Activated CD4-positive, alpha-beta memory T cell treated with anti-CD3 and anti-CD28 coated beads for 36 hours (primary cell): ENCODE measurements at places on chromosomes 3 and 15. TPM values are rescaled to one million over a fixed set of nuclear protein-coding genes. Genes with fewer than 3 reads are reported as not detected.
A peak's percentile ranks its signal among the peaks of the same experiment; 100 is the strongest.

DNA sequence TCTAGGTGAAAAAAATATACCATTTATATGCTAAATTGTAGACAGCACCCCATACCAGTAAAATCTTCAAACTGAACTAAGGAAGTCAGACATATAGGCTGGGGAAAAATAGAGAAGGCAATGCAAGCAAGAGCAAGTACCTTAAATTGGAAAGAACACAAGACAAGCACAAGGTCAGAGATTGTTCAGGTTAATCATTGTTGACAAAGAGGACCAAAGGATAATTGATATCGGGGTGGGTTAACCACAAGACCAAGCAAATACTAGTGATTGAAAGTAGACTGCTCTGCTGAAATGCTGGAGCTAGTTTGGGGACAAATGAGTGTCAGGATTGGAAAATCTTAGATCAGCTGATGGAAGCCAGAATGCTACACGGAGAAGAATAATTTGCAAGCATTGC, 499.8 kb downstream of the ROBO2 start:
- no peak overlapping the region for H3K27ac ChIP-seq
- H3K27me3 ChIP-seq, result no peaks in the 10 kb centered on the region
- H3K4me1 ChIP-seq, result no peaks in the 10 kb centered on the region
- DNase-seq, result no peak
- no peak overlapping the region for H3K4me3 ChIP-seq

- no peaks in the 10 kb centered on the region for H3K36me3 ChIP-seq
- no peak overlapping the region for H3K27ac ChIP-seq
- no peak for DNase-seq
- H3K27me3 ChIP-seq, result no peaks in the 10 kb centered on the region
- no peaks in the 10 kb centered on the region for H3K4me1 ChIP-seq
Observed at GRCh38 chr3:85170646-85171045, 211.9 kb downstream of the CADM2 start.

The ZXDC gene
- 18.2 TPM for total RNA-seq

The GOLGA6B gene
- not detected for total RNA-seq

The TRPM1 gene
- not detected for total RNA-seq

GRCh38 chr15:75327005-75327404, 8.9 kb upstream of the COMMD4 start:
- H3K36me3 ChIP-seq, result no peaks in the 10 kb centered on the region
- no peak overlapping the region for H3K4me3 ChIP-seq
- DNase-seq, result no peak
- peaks cover 4% of the 10 kb centered on the region for H3K27me3 ChIP-seq
- no peak overlapping the region for H3K27ac ChIP-seq

DNA sequence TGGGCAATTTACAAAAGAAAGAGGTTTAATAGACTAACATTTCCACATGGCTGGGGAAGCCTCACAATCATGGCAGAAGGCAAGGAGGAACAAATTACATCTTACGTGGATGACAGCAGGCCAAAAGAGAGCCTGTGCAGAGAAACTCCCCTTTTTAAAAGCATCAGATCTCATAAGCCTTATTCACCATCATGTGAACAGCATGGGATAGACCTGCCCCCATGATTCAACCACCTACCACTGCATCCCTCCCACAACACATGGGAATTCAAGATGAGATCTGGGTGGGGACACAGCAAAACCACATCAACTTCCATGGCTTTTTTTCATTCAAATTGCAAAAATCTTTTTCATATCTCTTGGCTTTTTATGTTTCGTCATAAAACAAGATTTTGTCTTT, 67.6 kb upstream of the GADL1 start:
- DNase-seq, result no peak
- no peaks in the 10 kb centered on the region for H3K36me3 ChIP-seq
- H3K4me1 ChIP-seq, result peaks cover 2% of the 10 kb centered on the region

DNA sequence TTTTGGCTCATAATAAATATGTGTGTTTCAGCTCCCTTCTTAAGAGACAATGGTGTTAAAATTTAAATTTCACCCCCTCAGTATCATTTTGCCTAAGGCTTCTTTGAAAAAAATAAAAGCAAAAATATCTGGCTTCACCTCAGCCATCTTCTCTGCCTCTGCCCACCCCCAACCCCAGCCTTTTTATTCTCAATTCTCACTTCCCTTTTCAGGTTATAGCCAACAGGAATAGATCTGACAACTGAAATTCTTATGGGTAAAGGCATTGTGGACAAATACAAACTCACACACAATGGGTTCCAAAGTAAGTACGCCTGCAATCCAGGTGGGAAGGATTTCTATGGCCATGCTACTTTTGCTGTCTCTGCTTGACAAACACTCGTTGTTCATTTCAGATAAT, 399.0 kb upstream of the ARRDC4 start:
- no peak for DNase-seq
- no peaks in the 10 kb centered on the region for H3K4me1 ChIP-seq
- H3K27ac ChIP-seq, result no peak overlapping the region
- no peaks in the 10 kb centered on the region for H3K27me3 ChIP-seq
- no peak overlapping the region for H3K4me3 ChIP-seq
- H3K36me3 ChIP-seq, result no peaks in the 10 kb centered on the region

The POLQ gene
- total RNA-seq, result 23.9 TPM

- H3K4me3 ChIP-seq, result no peak overlapping the region
- no peaks in the 10 kb centered on the region for H3K36me3 ChIP-seq
- H3K27ac ChIP-seq, result no peak overlapping the region
Observed at GRCh38 chr3:60760145-60760544, 491.1 kb downstream of the FHIT start.

The LRRN1 gene
- 0.17 TPM for total RNA-seq

The ZNF717 gene
- 8.4 TPM for total RNA-seq

The TJP1 gene
- not detected for total RNA-seq

- DNase-seq, result no peak
- H3K27ac ChIP-seq, result no peak overlapping the region
- H3K27me3 ChIP-seq, result no peaks in the 10 kb centered on the region
- no peaks in the 10 kb centered on the region for H3K4me1 ChIP-seq
- H3K4me3 ChIP-seq, result no peak overlapping the region
Observed at GRCh38 chr15:26295336-26296085, 432.4 kb upstream of the ATP10A start.

GRCh38 chr3:31791090-31791430, 190.0 kb downstream of the OSBPL10 start:
- H3K27ac ChIP-seq, result no peak overlapping the region
- DNase-seq, result no peak
- no peaks in the 10 kb centered on the region for H3K27me3 ChIP-seq
- H3K4me1 ChIP-seq, result no peaks in the 10 kb centered on the region
- no peak overlapping the region for H3K4me3 ChIP-seq
- H3K36me3 ChIP-seq, result no peaks in the 10 kb centered on the region

The CHST13 gene
- not detected for total RNA-seq

DNA sequence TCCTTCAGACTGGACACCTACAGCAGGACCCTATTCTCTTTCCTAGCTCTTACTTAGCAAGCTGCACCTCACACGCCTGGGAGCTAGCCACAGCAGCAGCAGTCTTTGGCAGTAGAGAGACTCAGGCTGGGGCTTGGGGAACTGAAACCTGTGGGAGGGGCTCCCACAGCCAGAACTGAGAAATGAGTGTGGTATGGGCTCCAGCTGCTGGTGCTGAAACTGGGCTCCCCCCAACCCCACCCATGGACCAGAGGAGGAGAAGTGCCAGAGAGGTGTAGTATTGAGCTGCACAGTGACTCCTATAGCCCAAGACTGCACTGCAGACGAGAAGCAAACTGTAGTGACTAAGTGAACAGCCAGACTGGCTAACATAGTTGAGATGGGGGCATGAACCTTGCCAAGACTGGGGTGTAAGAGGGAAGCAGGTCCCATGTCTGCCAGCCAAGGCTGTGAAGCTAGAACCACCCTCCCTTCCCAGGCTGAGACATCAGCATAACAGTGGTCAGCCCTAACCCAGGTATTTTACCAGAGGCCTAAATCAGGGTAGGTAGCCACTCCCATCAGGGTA, 62.5 kb downstream of the MYO5A start:
- H3K36me3 ChIP-seq, result peaks cover 6% of the 10 kb centered on the region
- no peaks in the 10 kb centered on the region for H3K27me3 ChIP-seq
- peak; percentile 84 for DNase-seq
- H3K27ac ChIP-seq, result peak overlapping the region; percentile 73

The RAD18 gene
- total RNA-seq, result 41.9 TPM

GRCh38 chr3:55362210-55362960, 124.7 kb downstream of the WNT5A start:
- no peak overlapping the region for H3K4me3 ChIP-seq
- DNase-seq, result no peak
- no peak overlapping the region for H3K27ac ChIP-seq
- no peaks in the 10 kb centered on the region for H3K4me1 ChIP-seq

DNA sequence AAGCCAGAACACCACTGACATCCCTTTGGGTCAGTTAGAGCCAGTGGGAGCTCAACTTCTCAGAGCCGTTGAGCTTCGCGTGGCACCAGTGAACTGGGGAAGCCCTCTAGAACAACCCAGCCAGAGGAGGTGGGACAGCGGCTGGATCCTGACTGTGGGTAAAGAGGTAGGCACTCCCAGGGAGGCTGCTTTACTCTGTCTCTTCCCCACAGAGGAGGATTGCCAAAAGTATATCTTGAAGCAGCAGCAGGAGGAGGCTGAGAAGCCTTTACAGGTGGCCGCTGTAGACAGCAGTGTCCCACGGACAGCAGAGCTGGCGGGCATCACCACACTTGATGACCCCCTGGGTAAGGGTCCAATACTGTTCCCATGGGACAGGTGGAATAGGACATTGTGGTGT, 1.2 kb downstream of the MYD88 start:
- peaks cover 43% of the 10 kb centered on the region for H3K4me1 ChIP-seq
- H3K36me3 ChIP-seq, result peaks cover 22% of the 10 kb centered on the region
- H3K4me3 ChIP-seq, result peak overlapping the region; percentile 80

GRCh38 chr3:128674161-128674784, 23.7 kb upstream of the RPN1 start:
- H3K27me3 ChIP-seq, result no peaks in the 10 kb centered on the region
- DNase-seq, result no peak
- peaks cover 8% of the 10 kb centered on the region for H3K4me1 ChIP-seq
- H3K36me3 ChIP-seq, result no peaks in the 10 kb centered on the region

DNA sequence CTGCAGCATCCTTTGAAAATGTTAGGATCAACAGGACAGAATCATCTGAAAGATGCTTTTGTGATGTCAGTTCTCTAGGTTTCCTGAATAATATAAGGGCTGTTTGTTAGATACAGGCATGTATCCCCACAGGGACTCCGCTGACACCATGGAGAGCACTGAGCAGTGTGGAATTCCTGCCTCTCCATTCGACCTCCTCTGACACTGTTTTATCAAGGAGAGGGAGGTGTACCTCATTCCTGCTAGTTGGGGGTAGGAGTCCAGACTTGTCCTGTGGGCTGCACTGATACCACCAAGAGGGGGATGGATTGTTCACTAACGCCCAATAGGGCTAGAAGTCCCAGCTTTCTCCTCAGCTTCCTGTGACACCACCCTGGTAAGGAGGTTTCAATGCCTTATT, 46.6 kb downstream of the LARS2 start:
- no peaks in the 10 kb centered on the region for H3K36me3 ChIP-seq
- no peak for DNase-seq
- H3K4me1 ChIP-seq, result no peaks in the 10 kb centered on the region
- H3K27ac ChIP-seq, result no peak overlapping the region
- no peaks in the 10 kb centered on the region for H3K27me3 ChIP-seq

- no peak overlapping the region for H3K4me3 ChIP-seq
- H3K36me3 ChIP-seq, result no peaks in the 10 kb centered on the region
- H3K27ac ChIP-seq, result no peak overlapping the region
Observed at GRCh38 chr3:115359536-115359935, 212.4 kb upstream of the ZBTB20 start.

DNA sequence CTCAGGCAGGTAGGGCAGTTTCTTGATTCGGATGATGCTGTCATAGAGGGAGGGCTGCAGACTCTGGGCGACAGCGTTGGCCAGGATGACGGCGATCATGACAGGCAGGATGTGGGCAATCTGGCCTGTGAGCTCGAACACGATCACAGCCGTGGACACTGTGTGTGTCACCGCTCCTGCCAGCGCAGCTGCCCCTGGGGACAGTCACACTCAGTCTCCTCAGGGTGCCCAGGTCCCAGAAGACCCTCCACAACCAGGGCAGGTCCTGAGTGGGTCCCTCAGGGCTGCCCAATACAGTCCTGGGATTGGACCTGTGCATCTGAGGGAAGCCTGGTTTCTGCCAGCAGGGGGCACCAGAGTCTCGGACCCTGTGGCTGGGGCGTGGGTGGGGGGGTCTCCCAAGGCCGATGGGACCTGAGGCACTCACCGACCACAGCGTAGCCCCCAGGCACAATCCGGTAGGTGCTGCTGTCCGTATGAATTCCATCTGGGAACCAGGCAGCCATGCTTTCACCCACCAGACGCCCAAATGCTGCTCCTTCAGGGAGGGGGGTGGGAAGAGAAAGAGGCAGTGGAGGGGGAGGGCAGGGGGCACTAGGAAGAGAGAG, 7.2 kb downstream of the CLCN2 start:
- DNase-seq, result peak; percentile 74
- H3K27me3 ChIP-seq, result no peaks in the 10 kb centered on the region
- no peaks in the 10 kb centered on the region for H3K36me3 ChIP-seq
- H3K4me3 ChIP-seq, result no peak overlapping the region
- no peaks in the 10 kb centered on the region for H3K4me1 ChIP-seq
- no peak overlapping the region for H3K27ac ChIP-seq

The LRRC2 gene
- total RNA-seq, result not detected

- DNase-seq, result no peak
- no peak overlapping the region for H3K27ac ChIP-seq
- no peaks in the 10 kb centered on the region for H3K36me3 ChIP-seq
Observed at GRCh38 chr3:134685929-134686802, 35.3 kb upstream of the KY start.

DNA sequence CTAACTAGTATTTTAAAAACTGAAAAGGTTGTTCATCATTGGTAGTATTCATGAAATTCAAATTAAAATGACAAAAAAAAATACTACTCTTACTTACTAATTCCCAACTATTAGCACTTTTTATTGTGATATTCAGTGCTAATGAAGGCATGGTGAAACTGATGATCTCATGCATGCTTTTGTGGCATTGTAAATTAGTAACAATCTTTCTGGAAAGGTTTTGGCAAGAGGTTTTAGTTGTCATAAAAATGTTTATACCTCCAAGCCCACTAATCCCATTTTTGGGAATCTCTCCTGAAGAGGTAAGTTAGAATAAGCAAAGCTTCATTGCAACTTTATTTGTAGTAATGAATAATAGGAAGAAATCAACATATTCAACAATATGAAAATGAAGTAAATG, 53.0 kb downstream of the LYSMD4 start:
- peaks cover 36% of the 10 kb centered on the region for H3K36me3 ChIP-seq
- peaks cover 18% of the 10 kb centered on the region for H3K4me1 ChIP-seq
- DNase-seq, result no peak
- H3K4me3 ChIP-seq, result no peak overlapping the region

GRCh38 chr3:142894493-142894892, 5.6 kb upstream of the PCOLCE2 start:
- H3K27me3 ChIP-seq, result peaks cover 12% of the 10 kb centered on the region
- H3K27ac ChIP-seq, result no peak overlapping the region
- DNase-seq, result no peak
- H3K4me1 ChIP-seq, result peaks cover under 1% of the 10 kb centered on the region

The SLC12A1 gene
- total RNA-seq, result not detected

DNA sequence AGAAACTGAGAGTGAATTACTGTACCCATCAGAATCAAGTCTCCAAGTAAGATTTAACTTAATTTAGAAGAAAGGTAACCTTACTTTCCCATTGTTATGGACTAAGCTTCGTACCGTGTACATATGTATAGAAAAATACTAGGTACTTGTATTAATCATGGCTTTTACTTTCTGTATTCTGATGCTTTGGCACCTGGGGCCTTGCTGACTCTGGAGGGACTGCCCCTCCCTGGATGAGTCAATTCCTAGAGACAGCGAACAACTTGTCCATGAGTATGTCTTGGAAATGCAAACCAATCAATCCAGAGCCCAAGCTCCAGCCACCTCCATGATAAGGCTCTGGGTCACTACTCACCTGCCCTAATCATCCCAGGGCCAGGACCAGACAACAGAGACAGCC, 50.0 kb upstream of the DGKG start:
- H3K4me3 ChIP-seq, result no peak overlapping the region
- H3K4me1 ChIP-seq, result peaks cover 32% of the 10 kb centered on the region
- no peaks in the 10 kb centered on the region for H3K27me3 ChIP-seq
- H3K27ac ChIP-seq, result peak overlapping the region; percentile 40
